Neural crest cell (in vitro differentiated cells): ENCODE measurements at places on chromosomes 3 and 15.

DNA sequence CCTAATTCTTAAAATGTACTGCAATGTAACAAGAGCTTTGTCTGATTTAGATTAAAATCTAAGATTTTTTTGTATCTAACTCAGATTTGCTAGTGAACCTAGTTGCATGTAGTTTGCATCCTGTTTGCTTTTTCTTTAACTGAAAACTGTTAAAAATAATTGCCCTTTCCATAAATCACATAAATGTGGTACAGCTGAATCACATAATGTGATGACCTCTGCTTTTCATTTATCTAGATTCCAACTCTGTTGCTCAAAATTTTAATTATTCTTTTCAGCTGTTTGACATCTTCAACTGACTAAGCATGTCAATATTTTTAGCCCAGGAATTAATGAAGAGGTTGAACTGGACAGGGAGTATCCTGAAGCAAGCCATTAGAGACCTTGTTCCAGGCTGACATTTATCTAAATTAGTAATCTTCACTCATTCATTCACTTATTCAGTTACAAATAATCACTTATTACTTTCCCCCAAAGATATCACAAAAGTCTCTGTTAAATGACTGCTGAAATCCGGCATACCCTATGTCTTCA, 101.9 kb upstream of the PLXND1 start:
- DNase-seq: no peak

DNA sequence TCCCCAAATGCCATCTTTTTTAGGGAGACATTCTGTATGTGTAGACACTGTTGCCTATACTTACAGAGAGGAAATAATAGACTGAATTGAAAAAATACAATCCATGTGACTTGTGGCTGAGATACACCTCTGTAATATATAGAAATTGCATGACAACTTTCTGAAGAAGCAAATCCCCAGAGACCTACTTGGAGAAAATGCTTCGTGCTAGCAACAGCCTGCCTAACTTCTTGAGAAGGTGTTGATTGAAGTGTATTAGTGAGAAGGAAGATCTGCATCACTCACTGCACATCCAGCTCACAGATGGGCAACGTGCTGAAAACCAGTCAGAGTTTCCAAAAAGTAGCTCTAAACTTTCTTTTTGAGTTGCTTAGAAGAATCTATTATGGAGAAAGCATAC, 404.1 kb downstream of the EPHB1 start:
- no peak for DNase-seq

DNA sequence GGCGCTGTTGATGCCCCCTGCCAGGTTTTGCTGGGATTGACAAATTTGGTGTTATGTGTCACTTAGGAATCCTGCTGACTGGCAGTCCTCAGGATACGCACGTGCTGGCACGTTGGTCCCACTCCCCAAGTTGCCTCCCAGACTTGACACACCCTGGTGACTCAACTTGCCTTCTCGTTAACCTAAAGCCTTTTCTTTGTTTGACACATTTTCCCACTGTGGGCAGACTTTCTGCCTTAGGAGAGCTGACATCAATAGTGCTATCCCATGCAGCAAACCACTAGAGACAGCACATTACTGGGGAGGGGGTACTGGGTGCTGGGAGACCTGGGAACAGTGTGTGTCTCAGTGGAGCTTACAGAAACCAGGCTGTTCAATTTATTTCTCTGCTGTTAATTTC, 104.3 kb downstream of the OXNAD1 start:
- DNase-seq: no peak

- DNase-seq: no peak
Measured at GRCh38 chr3:4830586-4830914, 148.7 kb upstream of the BHLHE40 start.

DNA sequence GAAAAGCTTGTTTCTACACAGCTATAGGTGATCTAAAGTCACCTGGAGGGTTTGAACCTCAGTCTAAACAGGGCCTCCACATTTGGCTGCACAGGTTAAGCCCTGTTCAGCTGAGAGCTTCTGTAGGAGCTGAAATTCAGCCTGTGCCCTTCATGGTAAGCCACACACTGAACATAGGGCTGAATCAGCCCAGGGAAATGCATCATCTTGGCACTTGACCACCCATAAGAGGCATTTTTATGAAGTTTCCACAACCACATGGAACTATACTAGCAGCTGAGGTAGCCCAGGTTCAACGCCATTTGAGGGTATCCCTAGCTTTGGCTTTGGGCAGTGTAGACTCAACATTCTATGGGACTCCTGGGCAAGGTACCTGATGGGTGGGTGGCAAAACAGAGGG, 126.8 kb downstream of the FAM174B start:
- no peak for DNase-seq

DNA sequence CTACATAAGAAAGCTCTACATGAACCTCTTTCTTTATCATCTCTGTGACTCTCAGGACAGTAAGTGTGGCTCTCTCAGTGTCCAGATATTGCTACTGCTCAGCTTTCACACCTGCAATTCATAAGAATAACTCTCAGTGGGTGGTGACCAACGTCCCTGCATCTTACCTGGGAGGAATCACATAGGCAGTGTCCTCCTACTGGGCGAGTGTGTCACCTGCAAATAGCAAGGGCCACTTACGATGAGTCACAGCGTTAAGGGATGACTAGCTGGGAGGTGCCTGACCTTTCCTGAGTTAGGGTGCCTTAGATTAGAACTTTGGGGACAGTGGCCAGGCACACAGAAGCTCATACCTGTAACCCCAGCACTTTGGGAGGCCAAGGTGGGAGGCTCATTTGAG, 90.8 kb upstream of the C3orf80 start:
- DNase-seq: no peak

DNA sequence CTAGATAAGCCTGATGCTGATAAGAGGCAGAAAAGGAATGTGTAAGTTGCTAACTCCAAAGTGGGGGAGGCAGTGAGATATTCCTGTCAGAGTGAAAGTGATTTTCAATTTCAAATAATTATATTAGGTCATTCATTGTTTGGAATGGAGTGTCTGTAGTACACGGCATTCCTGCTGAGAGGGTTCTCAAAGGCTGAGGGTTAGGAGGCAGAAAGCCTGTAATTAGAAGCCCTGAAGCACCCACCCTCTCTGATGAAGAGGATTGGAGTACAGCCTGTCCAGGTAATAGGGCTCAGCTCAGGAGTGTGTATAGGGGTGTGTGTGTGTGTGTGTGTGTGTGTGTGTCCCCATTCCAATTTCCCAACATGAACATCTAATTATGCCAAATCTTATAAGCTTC, 486.8 kb downstream of the MAGI1 start:
- DNase-seq: no peak

- no peak for DNase-seq
Measured at GRCh38 chr15:52563501-52564060, 5.2 kb downstream of the ARPP19 start.

DNA sequence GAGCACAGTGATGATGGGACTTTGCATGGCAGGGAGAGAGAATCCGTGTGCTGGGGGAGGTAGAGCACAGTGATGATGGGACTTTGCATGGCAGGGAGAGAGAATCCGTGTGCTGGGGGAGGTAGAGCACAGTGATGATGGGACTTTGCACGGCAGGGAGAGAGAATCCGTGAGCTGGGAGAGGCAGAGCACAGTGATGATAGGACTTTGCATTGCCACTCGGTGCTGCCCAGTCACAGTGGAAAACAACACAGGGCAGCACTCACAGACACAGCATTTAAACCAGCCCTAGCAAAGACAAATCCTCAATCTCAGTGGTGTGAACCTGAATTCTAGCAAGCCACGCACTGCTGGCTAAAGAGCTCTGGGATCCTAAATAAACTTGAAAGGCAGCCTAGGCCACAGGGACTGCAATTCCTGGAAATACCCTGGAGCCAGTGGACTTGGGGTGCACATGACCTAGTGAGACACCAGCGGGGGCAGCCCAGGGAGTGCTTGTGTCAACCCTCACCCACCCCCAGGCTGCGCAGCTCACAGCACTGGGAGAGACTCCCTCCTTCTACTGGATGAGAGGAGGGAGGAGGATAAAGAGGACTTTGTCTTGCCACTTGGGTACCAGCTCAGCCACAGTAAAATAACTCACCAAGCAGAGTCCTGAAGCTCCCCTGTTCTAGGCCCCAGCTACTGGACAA, 23.4 kb upstream of the TNK2 start:
- no peak for DNase-seq

DNA sequence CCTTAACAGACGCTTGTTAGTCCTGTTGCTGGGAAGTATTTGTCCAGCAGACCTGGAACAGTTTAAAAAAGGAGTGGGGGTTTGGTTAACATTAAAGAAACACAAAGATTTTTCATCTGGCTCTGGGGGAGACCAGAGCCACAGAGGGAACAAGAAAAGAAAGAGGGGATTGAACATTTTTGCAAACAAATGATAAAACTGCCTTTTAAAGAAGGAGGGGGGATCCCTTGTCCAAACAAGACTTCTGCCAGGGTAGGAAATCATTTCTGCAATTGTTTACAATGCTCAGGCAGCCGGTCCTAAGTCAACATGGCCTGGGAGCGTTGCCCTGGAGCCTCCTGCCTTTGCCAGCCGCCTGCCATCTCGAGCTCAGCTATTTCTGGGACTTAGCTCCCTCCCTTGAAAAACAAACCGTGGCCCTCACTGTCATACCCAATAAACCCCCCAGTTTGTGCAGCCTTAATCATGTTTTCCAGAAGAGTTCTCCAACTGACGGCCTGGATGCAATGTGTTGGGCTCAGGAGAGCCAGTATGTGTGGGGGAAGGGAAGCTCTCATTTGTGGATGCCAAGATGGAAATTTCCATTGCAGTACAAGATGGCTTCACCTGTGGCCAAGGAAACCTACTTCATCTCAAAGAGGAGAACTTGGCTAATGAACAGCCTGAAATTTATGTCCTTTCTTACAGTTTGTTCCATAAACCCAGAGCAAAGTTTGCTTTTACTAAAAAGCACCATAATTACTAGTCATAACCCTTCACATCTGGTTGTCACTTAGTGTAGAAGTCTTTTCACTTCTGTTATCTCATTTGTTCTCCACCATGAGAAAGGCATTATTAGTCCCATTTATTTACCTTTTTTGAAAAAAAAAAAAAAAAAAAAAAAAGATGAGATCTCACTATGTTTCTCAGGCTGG, 75.9 kb upstream of the RNU6-1 start:
- no peak for DNase-seq

DNA sequence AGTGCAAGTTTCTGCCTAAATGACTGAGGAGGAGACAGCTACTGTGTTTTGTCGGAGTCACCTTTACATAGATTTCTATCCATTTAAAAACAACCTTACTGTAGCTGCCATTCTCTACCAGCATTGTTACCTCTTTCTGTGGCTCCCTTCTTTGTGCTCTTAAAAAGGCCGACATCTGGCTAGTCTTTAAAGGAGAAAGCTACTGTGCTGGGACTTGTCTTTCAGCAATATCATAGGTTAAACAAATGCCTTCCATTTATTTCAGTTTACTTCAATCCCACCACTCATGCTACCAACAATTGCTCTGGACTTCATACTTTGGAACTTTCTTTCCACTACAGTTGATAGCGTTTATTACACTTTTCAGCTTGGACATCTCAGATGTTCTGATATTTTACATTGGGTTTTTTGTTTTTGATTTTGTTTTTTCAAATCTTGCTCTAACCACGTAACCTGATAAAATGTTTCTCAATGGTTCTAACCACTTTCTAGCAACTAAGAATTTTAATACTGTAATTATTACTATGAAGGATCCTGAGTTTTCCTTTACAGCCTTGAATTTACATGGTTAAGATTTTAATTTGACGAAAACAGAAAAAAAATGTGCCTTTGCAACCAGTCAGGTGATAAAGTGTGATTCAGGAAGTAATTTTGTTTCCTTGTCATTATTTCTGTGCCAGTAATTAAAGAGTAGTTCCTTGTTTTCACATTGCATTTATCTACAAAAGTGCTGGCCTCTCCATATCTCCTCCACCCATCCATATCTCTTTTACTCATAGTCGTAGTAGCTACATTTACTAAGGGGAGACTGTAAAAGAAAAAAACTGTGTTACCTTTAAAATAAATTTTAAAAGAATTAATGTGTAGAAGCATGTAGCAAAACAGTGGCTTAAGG, 1.3 kb upstream of the CBLB start:
- DNase-seq: no peak

DNA sequence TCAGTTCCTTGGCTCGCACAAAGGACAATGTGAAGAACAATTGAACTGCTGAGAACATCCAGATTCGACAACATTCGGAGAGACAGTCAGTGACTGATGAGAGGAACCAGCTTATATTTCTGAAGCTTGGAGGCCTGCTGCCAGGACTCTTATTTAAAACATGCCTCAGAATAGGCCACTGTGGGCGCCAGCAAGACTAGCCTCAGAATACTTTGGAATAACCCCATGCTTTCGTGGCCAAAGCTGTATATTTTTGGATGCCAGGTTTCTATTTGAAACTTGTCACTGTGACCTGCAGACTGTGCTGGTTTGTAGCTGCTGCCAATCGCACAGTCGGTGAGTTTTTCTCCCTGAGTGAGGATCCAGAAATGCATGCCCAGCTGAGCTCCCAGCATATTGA, 129.9 kb upstream of the UBE3A start:
- no peak for DNase-seq

- no peak for DNase-seq
Measured at GRCh38 chr3:191290311-191291025, 38.7 kb upstream of the CCDC50 start.

DNA sequence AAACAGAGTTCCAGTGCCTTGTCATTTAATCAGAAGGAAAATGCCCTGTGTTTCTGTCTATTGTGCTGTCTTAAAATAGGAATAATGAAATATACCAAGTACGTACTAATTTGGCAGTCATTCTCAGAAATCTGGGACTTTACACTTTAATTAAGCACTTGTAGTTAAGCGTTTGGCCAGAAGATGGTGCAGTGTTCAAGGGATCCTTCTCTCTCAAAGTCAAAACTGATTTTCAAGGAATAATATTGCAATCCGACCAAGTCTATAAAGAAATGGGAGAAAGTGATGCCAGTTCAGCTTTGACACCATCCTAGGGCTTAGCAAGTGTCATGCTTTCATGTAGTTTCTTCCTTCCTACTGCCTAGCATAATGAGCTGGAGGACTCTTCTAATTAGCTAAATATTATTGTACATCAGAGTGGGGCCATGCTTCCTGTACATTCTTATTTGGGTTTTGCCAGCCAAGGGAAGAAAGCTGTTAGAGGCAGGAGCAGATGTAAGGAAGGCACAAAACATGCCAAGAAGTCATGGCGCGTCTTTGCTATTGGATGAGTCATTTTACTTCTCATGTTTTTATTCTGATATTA, 64.8 kb downstream of the SAMMSON start:
- DNase-seq: peak; percentile 54

- DNase-seq: no peak
Measured at GRCh38 chr15:44159492-44159891, 35.6 kb downstream of the FRMD5 start.

DNA sequence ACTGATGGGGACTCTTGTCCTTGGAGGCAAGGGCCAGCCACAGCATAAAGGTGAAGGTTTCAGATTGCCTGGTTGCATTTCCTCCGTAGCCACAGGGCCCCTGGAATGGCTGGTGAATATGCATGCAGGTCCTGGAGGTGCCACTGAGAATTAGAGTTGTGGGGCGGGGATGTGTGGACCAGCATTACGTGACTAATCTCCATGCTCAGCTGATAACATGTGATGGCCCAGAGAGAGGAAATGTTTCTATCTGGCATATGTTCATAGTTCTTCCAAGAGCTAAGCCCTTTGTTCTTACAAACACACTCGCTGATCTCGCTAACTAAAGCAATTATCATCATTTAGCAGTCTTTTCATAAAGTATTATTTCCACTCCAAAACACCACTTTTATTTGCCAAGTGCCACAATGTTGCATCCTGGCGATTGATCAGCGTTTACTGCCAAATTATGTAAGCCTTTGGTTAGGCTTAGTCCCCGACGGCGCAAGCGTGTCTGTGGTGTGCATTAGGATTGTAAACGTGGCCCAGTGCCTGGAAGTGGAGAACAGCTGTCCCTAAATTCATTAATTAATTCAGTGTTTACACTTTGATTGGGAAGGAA, 55.9 kb downstream of the CGNL1 start:
- DNase-seq: no peak

GRCh38 chr3:197576838-197577237, 21.1 kb upstream of the BDH1 start:
- DNase-seq: no peak
